ENCODE measurements at places on chromosomes 16 and 17.

DNA sequence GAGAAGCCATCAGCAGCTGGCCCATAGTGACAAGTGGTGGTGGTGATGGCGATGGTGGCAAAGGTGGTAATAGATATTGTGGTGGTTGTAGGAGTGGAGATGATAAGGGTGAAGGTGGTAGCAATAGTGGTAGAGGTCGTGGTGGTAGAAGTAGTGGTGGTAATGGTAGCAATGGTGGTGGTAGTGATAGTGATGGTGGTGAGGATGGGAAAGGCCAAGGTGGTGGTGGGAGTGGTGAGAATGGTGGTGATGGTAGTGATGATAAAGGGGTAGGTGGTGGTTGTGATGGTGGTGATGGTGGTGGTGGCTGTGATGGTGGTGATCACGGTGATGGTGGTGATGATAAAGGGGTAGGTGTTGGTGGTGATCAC is 13.1 kb downstream of the CDH5 start:
- DNase-seq = no peak

DNA sequence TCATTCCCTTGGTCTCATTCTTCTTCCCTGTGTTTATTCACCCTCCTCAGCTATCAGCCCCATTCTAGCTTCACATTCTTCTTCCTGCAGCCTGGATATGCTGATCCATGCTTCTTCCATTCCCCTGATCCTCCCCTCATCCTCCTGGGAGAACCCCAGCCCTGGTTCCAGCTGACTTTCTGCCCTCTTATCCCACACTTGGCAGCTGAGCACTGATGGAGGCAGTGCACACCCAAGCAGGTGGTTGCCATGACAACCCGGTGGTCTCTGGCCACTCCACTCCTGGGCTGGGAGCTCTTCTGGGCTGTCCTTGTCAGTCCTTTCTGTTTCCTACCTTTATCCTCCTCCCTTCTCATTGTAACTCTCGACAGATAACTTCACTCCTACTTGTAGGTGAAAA is 16.7 kb upstream of the TUBG2 start:
- DNase-seq = no peak

- no peak for DNase-seq
Observed at GRCh38 chr16:66670691-66671388, 25.7 kb downstream of the CMTM4 start.

DNA sequence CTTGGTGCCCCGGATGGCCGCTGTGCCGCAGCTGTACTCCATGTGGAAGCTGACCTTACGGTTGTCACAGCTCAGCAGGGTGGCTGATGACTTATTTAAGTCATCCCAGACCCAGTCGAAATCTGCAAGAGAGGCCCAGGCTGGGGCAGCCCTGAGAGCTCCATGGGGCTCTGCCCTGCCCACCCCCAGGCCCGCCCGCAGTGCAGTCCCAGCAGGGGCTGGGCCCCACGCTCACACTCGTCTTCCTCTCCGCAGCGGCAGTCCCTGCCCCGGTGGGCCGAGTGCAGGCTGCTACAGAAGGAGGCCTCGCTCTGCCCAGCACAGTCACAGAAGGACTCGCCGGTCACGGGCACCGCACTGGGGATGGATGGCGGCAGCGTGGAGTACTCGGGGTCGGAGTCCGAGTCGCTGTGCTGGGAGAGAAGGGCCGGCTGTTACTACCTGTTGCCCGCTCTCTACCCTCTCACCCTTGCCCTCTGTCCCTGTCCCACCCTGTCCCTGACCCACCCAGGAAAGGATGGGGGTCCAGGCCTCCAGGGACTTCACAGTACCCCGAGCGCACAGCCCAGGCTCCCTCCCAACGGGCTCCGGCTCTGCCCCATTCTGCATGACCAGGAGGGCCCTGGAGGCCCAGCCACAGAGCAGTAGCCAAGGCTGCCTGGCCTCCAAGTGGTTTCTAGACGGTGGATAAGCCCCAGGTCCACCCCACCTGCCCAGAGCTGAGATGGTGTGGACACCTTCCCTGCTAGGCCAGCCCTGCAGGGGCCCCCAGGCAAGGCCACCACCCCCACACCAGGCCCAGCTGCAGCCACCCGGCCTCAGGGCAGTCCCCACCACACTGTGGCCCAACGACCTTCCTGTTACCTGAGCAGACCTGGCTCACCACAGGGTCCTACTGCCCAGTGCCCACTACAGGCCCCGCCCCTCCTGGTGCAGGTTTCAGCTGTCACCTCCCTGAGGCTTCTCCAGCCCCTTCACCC is 3.9 kb downstream of the SPSB3 start:
- DNase-seq = peak; percentile 82

DNA sequence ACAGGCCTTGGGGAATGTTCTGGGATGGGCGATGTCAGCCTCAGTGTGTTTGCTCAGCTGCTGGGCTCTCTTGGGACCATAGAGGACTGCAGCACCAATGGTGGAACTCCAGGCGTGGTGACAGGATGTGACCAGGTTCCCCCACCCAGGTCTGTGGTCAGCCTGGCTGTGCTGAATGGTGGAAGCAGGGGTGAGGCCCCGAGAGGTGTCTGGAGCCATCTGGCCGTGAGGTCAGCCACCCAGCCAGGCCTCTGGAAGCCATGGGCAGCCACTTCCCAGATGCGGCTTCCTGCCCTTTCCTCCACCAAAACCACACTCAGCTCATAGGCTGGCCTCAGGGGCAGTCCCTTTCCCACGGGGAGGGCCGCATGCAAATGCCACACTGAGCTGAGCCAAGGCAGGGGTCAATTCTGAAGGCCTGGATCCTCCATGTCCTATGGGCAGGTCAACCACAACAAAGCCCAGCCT is 7.8 kb upstream of the MAPK7 start:
- no peak for DNase-seq

DNA sequence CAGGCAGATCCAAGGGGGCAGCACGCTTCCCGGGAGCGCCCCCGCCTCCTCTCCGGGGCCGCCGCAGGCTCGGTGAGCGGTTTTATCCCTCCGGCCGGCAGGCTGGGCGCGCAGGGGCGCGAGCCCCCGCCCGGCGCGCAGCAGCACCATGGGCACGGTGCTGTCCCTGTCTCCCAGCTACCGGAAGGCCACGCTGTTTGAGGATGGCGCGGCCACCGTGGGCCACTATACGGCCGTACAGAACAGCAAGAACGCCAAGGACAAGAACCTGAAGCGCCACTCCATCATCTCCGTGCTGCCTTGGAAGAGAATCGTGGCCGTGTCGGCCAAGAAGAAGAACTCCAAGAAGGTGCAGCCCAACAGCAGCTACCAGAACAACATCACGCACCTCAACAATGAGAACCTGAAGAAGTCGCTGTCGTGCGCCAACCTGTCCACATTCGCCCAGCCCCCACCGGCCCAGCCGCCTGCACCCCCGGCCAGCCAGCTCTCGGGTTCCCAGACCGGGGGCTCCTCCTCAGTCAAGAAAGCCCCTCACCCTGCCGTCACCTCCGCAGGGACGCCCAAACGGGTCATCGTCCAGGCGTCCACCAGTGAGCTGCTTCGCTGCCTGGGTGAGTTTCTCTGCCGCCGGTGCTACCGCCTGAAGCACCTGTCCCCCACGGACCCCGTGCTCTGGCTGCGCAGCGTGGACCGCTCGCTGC is 832 bp downstream of the CDK5R1 start:
- DNase-seq = no peak

GRCh38 chr16:12245921-12246720 is 269.6 kb downstream of the SNX29 start:
- DNase-seq = no peak

DNA sequence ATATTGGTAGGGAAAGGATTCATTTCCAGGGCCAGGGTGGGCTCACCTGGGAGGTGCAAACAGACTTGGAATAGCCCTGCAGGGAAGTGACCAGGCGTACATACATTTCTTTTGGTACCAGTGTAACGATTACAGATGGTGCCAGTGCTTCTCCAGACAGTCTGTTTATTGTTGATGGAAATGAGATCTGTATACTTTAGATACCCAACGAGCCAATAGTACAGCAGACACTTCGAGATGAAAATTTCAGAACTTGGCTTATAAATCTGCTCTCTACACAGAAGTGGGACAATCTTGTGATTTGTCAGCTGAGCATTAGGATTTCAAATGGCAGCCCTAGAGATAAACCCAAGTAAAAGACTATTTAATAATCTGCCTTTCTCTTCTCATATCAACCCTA is 57.9 kb downstream of the HS3ST2 start:
- DNase-seq = no peak

DNA sequence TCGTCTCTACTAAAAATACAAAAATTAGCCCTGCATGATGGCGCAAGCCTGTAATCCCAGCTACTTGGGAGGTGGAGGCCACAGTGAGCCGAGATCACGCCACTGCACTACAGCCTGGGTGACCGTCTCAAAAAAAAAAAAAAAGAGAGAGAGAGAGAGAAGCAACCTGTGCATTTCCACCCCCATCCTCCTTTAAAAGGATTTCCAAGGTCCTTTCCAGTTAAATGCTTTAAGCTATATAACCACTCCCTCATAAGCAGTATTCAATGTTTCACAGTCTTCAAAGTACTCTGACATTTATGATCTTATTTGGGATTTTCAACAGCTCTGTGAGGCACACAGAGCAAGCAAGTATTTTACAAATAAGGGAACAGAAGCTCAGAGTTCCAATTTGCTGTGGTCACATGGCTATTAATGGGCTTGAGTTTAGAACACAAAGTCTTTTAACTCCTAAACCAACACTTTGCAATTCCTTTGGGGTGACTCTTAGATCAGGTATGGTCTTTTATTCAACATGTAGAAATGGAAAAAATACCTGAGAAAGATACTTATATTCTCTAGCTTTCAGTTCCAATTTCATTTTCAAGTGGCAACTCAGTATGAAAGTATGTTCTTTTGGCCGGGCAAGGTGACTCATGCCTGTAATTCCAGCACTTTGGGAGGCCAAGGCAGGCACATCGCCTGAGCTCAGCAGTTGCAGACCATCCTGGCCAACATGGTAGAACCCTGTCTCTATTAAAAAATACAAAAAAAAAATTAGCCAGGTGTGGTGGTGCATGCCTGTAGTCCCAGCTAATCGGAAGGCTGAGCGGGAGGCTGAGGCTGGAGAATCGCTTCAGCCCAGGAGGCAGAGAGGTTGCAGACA is 31.3 kb downstream of the SPOP start:
- peak; percentile 83 for DNase-seq

DNA sequence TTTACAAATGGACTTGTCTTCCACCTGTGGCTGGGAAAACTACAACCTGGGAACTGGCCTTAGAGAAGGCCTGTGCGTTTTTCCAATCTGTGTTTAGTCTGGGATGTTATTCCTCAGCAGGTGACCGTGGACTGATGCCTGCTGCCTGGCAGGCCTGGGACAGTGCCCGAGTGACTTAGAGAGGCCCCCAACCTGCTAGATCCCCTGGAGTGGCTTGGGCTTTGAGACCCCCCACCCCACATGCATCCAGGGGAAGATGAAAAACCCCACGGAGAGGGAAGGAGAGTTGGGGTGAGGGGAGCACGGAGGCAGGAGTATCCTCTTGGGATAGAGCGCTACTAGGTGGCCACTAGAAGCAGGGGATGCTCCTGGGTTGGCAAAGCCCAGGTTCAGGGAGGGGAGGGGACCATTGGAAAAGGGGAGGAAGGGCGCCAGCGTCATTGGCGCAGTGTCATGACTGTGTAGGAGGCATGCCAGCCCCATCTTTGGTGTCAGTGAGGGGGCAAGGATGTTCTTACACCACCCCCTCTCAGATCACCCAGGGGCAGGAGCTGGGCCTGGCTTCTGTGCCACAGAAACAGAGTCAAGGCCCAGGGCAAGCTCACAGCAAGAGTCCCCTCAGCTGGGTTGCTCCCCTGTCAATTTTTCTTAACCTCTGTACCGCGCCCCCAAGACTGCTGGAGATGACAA is 54.1 kb downstream of the MEAK7 start:
- DNase-seq = no peak

DNA sequence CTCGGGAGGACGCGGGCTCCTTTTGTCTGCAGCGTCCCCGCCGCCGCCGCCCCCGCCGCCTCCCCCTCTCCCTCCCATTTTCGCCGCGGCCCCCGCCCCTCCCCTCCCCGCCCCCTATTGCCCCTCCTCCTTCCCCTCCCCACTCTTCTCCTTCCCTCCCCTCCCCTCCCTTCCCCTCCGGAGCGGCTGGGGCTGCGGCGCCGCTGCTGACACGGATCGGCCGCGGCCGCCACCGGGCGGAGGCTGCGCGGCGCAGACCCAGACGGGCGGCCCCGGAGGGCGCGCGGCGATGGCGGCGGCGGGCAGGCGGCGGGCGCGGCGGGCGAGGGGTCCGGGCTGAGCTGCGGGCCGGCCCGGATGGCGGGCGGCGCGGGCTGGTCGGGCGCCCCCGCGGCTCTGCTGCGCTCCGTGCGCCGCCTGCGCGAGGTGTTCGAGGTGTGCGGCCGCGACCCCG is at the start of gene RAB11FIP4:
TSS of gene RAB11FIP4 (plus strand) at position 180 of the 454 bp plus-strand sequence. CDS start at position 358, 178 bp downstream.
- peak; percentile 25 for DNase-seq

DNA sequence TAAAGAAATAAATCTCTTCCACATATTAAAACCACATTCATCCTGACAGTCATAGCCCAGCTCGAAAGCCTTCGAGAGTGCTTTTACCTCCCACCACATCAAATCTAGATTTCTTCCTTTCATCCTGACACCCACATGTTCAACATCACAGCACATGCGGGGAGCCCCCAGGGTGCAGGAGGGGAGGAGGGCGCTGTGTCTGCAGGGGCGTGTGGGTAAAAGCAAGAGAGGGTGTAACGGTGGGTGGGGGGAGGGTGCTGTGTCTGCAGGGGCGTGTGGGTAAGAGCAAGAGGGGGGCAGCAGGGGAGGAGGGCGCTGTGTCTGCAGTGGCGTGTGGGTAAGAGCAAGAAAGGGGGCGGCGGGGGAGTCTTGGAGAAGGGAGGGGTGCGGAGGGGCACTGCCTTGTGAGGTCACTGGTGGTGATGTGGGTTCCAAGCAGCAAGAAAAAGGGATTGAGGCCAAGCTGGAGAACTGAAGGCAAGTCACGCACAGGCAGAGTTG is 34.7 kb downstream of the ADCY9 start:
- peak; percentile 64 for DNase-seq

DNA sequence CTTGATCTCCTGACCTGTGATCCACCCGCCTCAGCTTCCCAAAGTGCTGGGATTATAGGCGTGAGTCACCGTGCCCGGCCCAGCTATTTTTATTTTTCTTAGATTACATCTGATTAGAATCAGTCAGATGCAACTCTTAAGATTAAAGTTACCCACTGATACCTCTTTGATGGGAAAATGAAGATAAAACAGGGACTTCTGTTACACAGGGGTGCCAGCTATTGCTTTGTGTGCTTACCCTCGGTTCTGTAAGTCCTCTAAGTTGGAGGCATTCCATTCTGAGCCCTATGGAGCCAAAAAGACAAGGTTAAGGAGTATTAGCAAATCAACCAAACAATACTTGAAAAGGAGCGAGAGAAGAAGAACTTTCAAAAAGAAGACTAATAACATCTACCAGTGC is 32.6 kb upstream of the CORO6 start:
- no peak for DNase-seq

DNA sequence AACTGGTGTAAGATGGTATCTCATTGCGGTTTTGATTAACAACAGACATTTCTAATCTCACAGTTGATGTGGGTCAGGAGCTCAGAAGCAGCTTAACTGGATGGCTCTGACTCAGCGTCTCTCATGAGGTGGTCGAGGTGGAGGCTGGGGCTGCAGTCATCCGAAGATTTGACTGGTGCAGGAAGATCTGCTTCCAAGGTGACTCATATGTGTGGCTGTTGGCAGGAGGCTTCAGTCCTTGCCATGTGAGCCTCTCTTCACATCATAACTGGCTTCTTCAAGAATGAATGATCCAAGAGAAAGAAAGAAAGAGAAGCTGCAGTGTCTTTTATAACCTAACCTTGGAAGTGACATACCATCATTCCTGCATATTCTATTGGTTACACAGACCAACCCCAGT is 376.1 kb downstream of the SEC14L1 start:
- DNase-seq = peak; percentile 76
